AG10803 (cell line): ENCODE measurements at places on chromosomes 11 and 22.

GRCh38 chr11:79397252-79397651, 43.6 kb downstream of the TENM4 start:
- DNase-seq: peak; percentile 48

GRCh38 chr22:37381489-37381888, 45.8 kb downstream of the ELFN2 start:
- no peak for DNase-seq

GRCh38 chr11:92667486-92668152, 301.8 kb upstream of the MTNR1B start:
- no peak for DNase-seq

- no peak for DNase-seq
Observed at GRCh38 chr11:29712616-29713015, 304.2 kb downstream of the KCNA4 start.

DNA sequence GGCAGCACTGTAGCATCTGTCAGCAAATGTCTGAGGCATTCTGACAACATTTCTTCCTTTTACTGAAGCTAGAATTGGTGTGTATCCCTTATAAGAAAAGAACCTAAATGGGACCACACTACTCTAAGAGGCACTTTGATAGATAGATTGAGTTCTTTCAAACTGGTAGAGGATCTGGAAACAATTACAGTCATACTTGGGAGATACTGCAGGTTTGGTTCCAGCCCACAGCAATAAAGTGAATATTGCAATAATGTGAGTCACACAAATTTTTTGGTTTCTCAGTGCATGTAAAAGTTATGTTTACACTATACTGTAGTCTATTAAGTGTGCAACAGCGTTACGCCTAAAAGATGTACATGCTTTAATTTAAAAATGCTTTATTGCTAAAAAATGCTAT, 96.9 kb downstream of the SBF2 start:
- peak; percentile 85 for DNase-seq

GRCh38 chr11:34364102-34364501, 6.3 kb upstream of the ABTB2 start:
- DNase-seq: peak; percentile 55

- peak; percentile 63 for DNase-seq
Observed at GRCh38 chr11:78802058-78802761, 227.5 kb upstream of the NARS2 start.

GRCh38 chr11:44507491-44507890, 58.0 kb upstream of the CD82 start:
- DNase-seq: no peak

DNA sequence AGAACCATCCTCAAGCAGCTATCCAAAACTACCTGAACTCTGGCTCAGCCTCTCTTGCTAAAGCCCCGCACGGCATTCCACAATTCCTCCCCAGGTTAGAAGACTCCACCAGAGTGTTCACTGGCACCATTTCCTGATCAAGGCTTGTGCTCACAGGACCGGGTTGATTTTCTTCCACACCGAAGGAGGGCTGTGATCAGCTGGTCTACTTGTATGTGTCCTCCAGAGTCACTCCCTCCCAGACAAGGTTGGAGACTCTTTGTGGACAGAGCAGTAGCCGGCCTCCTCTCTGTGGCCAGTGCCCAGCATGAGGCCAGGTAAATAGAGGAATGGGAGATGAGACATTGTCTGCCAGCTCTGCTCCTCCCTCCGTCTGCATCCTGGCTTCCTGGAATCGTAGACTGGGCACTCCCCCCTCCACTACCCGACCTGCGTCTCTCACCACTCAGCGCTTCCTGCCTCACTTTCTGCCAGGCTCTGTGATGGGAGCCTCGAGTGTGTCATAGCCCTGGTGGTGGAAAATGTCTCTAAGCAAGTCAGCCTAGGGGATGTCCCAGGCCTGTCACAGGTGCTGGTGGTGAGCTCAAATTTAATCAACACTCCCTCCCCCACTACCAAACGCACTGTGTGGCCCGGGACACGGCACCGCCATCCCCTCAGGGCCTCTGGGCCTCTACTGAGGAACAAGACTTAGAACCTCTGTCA, 12.5 kb upstream of the TMPRSS6 start:
- peak; percentile 15 for DNase-seq

DNA sequence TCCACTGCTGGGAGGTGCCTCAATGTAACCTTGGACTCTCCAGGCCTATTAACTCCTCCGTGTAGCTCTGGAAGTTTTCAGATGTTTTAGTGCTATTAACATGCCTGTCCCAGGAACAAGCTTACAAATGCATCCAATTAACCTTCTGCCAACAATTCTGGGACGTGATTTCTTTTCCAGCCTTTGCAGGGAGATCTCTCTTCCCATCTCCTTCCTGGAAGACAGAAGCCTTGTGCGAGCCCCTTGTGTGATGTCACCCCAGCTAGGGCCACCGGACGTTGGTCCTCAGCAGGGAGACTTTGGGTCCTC, 47.7 kb upstream of the SYT7 start:
- no peak for DNase-seq

DNA sequence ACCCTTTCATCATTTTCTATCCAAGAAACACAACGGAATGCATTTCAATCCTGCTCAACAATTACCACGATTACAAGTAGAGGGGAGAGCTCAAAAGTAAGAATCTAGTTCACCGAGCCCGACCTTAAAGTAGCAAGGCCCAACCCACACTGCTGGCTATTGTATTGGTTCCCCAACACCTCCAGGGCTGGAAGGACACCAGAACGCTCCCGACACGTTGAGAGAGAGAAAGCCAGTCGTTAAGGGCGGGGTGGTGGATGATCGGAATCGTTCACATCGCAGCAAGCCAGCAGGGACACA, 690 bp downstream of the CKAP5 start:
- peak; percentile 18 for DNase-seq

- no peak for DNase-seq
Observed at GRCh38 chr22:35537232-35537631, 3.4 kb upstream of the RASD2 start.
